ENCODE measurements at places on chromosomes 4 and X.

- no peak for DNase-seq
These were observed 177.8 kb upstream of the GK2 start for GRCh38 chr4:79585834-79586233.

- DNase-seq = peak; percentile 56
These were observed 114.9 kb upstream of the TEX13D start for GRCh38 chrX:124217304-124218251.

DNA sequence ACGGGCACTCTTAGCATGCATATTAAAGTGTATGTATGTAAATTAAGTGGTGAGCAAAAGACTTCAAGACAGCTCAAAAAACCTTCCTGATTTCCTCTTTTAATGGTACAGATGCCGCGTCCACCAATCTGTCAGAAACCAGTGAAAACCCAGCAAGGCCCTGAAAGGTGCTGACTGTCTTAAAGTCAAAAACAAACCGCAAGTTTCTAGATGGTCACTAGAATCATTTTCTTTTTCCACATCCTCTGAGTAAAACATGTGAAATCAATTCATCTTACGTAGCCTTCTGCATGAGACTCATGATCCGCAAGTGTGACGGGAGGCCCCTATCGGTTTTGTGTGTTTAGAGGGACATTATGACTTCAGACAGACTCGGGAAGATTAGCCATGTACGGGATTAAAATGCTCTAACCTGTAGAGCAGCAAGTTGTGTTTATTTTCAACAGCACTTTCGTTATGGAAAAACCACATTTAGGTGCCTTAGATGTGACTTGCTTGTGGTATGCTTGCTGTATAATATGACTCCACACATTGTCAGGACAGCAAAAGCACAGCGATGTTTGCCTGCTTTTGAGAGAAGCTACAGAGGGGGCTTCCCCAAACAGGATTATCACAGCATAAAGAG, 88.2 kb upstream of the STS start:
- peak; percentile 9 for DNase-seq

DNA sequence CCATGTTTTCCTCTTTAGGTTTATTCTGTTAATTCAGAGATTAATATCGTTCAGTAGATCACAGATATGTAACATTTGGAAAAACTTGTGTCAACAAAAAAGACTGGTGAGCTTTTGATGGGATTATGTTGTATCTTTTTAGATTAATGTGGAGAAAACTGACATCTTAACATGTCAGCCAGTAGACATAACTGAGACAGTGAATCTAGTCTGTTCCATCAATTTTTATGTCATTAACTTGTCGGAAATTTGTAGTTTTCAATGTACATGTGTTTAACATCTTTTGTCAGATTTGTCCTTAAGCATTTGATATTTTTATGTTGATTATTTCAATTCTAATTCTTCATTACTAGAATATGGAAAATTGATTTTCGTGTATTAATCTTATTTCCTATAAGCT, 42.0 kb downstream of the APELA start:
- no peak for DNase-seq

DNA sequence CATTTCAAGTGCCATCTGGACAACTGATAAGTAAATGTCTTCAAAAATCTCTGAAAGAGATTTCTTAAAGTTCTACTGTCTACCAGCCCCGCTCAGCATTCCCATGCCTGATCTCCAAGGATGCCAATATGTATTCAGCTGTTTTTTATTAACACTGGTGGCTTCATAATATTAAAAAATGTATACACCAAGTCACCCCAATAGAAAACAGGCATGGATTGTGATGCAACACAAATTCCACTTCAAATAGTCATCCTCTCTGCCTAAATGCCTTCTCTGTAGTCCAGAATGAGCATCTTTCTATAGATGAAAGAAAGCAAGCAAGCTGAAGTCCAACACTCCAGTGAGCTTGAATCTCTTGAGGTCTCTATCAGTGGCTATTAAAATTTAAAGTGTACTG, 152.2 kb upstream of the PPARGC1A start:
- no peak for DNase-seq

GRCh38 chr4:6507345-6507744, 34.9 kb upstream of the PPP2R2C start:
- DNase-seq = no peak

DNA sequence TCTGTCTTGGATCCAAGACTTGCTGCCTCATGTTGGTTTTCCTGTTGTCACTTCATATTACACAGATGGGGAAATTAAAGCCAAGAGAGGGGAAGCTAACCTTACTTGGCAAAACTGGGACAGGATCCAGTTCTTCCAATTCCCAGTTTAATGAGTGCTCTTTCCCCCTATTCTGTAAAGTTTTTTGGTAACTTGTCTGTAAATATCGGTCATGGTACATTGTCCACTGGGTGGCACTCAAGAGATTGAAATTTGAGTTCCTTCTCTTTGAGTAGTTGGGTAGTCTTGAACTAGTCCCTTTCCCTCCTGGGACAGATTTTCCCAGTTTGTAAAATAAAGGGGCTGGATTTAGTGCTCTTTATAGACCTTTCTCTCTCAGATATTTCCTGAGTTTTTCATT, 12.4 kb upstream of the EOLA2 start:
- no peak for DNase-seq

GRCh38 chr4:128347930-128348660, 60.5 kb upstream of the PGRMC2 start:
- no peak for DNase-seq

DNA sequence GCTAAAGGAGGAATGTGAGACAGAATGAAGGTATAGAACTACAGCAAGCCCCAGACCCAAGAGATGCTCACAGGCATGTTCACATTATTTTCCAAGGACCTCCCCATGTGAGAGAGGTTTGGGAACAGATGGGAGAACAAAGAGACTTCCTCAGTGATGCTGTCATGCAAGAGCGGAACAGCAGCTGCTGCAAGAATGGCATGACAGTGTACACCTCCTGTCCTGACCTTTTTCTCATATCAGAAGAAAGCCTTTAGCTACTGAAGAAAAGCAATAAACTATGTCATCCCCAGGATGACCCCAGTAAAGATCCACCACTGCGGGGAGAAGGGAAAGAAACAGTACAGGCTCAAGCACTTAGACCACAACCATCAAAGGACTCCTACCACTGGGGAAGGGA, 7.2 kb downstream of the PRDM5 start:
- DNase-seq = no peak

GRCh38 chrX:81900522-81900921, 698.6 kb downstream of the SH3BGRL start:
- DNase-seq = no peak

DNA sequence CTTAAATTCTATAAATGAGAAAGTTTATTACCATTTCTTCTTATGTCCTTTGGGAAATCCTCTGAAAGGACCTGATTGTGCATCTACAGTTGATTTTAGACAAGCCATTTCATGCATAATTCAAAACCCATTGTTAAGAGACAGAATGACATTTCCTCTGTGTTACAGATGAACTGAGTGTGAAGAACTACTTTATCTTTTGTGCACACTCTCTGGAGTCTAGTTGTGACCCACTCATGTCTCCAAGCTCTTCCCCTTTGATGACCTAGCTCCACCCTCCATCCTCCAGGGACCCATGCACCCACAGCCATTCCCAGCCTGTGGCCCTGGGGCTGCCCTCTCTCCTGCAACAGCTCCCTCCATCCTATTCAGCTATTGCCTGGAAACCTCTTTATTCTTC, 57.5 kb upstream of the BMPR1B start:
- no peak for DNase-seq

- DNase-seq = no peak
These were observed 7.6 kb downstream of the SLC2A9 start for GRCh38 chr4:10013722-10014121.

DNA sequence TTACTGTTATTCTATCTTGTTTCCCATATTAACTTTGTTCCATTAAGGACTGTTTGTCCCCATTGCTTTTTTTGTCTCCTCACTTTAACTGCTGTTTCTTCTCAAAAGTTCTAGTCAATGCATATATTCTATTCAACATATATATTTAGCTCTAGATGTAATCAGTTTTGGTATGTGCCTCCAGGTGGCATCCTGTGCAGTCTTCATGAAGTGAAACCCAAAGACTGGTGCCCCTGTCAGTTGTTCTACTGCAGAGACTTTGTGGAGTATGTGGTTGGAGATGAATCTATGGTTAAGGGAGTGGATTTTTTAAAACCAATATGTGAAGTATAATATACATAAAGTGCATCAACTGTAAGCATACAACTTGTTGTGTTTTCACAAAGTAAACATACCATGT, 57.0 kb downstream of the VAMP7 start:
- no peak for DNase-seq

GRCh38 chrX:132732236-132732635, 226.2 kb downstream of the HS6ST2 start:
- no peak for DNase-seq

GRCh38 chr4:138444260-138444659, 202.1 kb upstream of the SLC7A11 start:
- no peak for DNase-seq

DNA sequence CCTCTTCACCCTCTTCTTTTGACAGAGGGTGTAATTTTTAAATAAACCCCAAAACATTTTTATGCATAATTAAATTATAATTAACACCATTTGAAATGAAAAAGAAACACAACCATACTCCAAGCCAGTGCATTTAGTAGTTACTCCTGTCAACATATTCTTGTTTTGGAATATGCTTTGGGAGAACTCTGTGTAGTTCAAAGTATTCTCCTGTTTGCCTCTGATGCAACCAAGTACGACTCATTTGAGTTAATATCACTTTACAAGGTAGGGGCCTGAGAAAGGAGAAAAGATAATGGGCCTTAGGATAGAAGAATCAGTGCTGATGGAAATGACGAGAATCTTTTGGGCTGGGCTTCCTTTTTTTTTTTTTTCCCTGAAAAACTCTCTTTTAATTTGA, 2.7 kb downstream of the PTPN13 start:
- no peak for DNase-seq

- no peak for DNase-seq
These were observed 137.6 kb upstream of the TBL1X start for GRCh38 chrX:9327086-9327746.

DNA sequence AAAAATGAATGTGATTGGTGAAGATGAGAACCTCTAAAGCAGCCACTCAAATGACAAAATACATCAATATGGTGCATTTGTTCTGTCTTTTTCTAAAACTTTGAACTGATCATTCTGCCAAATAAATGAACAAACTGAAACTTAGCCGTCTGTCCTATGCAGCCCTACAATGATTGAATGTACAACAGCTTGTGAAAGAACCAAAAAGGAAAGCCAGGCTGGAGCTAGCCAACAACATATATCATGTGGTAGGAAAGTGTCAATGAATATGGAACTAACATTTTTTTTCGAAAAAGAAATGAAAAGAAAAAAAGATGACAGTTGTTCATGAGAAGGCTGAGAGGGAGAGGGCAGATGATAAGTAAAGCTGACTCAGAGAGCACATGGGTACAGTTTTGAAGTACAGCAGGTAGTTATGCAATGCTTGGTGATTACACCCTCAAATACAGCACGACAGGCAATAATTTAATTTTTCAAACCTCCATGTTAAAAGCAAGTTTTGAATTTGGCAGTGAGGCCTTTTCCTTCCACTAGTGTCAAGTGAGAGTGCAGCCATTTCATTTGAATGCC, 21.2 kb upstream of the SLC7A11 start:
- DNase-seq = no peak

Measured in stimulated activated CD4-positive, alpha-beta T cell treated with anti-CD3 and anti-CD28 coated beads, Interleukin-15, amount 100 ng/mL, for 48 hours (primary cell).